ENCODE measurements at places on chromosomes 1 and 21.

- no peak for DNase-seq
Measured at GRCh38 chr21:20315042-20315441, 683.2 kb upstream of the NCAM2 start.

- DNase-seq: no peak
Measured at GRCh38 chr1:21666576-21667320, 2.4 kb downstream of the RAP1GAP start.

GRCh38 chr1:198681252-198681651, 42.4 kb downstream of the PTPRC start:
- DNase-seq: peak; percentile 11

GRCh38 chr1:33454646-33455282, 17.7 kb upstream of the ZSCAN20 start:
- no peak for DNase-seq

GRCh38 chr21:29299046-29299915, 559 bp downstream of the BACH1 start:
- peak; percentile 68 for DNase-seq

- DNase-seq: no peak
Measured at GRCh38 chr1:12616709-12617373, 1.2 kb downstream of the DHRS3 start.

DNA sequence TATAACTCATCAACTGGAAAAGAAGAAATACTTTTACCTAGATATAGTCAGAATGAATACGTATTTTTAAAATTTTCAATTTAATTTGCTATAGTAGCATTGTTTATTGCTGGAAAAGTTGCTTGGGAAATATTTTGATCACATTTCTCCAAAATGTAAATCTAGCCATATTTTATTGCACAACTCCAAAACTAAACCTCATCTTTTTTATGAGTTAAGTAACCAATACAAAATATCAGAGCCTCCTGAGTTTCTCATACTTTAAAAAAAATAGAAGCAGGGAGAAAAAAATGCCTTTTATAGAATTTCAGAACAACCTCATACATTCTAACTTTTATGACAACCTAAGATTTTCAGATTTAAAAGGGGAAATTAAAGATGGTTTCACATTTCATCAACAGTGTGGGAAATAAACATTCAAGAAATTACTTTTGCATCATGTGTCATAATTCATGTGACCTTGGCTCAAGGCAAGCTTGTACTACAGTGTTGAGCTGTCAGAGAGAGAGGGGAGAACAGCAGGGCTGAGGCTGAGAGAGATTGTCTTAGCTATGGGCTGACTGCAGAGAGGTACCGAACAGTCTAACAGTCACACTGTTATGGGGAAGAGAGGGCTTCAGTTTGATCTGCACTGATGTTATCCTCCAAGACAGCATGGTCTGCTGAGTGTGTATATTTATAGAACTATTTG, 519.0 kb downstream of the LTN1 start:
- no peak for DNase-seq

DNA sequence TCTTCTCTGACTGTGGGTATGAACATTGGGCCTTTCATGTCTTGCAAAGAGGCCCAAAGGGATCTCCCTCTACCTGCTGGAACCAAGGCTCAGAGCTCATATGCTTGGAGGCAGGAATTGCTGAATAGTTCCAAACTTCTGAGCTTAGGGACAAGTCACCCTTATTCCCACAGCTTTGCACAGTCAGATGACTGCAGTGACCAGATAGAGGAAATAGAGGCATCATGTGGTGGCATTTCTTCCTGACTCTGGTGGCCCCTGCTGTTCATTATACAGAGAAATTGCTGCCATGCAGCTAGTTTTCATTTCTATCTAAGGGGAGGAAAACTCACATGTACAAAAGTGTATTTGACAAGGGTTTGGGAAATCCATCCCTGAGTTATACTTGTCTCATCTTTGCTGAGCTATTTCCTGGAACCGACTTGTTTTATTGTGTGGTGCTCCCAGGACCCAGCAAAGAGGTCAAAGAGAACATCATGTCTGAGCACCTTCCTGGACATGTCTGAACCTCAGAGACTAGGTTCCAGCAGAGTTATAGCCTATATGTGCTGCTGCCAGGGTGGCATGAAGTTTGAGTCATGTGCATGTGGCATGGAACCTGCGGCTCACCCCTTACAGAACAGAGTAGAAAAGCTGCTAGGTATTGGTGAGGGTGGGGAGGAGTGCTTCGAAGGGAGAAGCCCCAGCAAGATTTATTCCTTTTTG, 131.2 kb downstream of the PIK3R3 start:
- no peak for DNase-seq

GRCh38 chr1:200885623-200886402, 8.9 kb upstream of the INAVA start:
- DNase-seq: no peak

- DNase-seq: no peak
Measured at GRCh38 chr1:106080608-106081325, 975.7 kb upstream of the PRMT6 start.

GRCh38 chr1:89065079-89065868, at the start of gene GBP1:
TSS of gene GBP1 (minus strand) at chr1:89065208. CDS start at chr1:89063234, 1,974 bp downstream.
- peak; percentile 84 for DNase-seq

DNA sequence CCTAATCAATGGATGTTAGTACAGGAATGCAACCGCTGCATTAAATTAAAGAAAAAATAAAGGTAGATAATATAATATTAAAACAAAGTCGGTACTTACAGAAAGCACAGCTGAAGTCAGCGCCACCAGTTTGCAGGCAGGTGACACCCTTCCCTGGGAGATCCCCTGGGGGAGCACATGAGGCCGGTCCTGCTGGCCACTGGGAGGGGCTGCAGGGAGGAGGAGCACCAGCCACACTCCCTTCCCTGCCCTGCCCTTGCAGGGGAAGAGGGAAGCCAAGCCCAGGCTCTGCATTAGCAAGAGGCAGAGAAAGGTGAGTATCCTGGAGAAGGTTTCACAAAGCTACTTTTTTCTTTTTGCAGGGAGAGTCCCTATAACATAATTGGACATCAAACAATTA, 507.0 kb downstream of the AJAP1 start:
- no peak for DNase-seq

GRCh38 chr1:174407665-174408064, 40.1 kb upstream of the GPR52 start:
- DNase-seq: no peak

All from endothelial cell of umbilical vein (primary cell).